ENCODE measurements at places on chromosomes 1 and 21.

DNA sequence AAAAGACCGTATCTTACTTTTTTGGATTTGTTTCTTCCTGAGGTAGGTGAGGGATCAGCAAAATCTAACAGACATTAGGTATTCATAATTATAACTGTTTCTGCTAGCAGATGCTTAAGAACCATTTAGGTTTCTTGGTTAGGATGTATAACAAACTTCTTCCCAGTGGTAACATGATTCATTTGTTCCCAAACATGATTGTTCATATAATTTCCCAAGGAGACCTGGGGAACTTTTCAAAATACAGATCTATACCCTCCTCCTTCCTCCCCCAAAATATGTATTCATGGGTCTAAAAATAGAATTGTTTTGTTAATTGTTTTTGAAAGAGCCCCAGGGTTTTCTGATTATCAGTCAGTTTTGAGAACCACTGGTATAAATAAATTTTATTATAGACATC is 228.2 kb downstream of the COP1 start:
- DNase-seq: no peak

DNA sequence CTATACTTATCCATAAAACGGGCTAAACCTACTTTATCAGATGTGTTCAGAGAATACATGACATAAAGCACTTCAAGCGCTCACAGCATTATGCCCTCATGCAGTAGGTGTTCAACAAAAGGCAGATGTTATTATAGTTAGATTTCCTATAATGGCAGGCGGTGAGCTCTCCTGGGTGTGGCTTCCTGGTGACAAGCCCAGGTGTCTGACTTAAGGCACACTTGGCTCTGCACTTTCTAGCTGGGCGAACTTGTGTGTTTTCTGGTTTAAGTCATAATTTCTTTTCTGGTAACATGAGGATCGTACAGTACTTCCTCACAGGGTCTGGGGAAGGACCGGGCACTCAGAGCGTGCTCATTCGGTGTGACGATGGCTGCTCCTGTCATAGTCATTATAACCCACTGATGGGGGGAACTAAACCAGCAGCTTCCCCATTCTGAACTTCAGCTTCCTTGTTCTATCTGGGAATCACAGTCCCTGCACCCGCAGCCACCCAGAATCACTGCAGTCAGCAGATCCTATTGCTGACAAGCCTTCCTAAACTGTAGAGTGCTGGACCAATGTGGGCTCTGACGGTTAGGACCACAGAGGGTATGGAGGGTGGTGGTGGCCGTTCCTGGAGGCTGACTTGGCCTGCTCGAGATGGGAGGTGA is 52.8 kb downstream of the IGSF21 start:
- DNase-seq: no peak

DNA sequence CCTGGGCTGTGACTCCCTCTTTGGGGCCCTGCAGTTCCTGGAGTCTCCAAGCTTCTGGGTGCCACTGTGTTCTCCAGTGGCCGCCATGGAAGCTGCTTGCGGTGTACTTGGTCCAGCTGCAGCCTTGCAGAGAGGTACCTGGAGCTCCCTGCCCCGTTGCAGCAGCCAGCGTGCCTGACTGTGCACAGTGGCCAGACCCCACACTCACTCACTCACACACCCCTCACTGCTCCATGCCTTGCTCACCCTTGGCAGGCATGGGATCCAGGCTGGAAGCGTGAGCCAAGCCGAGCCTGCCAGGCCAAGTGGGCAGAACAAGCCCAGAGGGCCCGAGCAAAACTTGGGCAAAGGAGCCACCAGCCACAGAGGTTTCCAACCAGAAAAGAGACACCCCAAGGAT is 43.0 kb downstream of the MATN1 start:
- DNase-seq: no peak

- no peak for DNase-seq
Measured at GRCh38 chr1:107181253-107181969, 40.6 kb downstream of the NTNG1 start.

GRCh38 chr1:88311907-88312306 is 372.2 kb upstream of the PKN2 start:
- DNase-seq: no peak

DNA sequence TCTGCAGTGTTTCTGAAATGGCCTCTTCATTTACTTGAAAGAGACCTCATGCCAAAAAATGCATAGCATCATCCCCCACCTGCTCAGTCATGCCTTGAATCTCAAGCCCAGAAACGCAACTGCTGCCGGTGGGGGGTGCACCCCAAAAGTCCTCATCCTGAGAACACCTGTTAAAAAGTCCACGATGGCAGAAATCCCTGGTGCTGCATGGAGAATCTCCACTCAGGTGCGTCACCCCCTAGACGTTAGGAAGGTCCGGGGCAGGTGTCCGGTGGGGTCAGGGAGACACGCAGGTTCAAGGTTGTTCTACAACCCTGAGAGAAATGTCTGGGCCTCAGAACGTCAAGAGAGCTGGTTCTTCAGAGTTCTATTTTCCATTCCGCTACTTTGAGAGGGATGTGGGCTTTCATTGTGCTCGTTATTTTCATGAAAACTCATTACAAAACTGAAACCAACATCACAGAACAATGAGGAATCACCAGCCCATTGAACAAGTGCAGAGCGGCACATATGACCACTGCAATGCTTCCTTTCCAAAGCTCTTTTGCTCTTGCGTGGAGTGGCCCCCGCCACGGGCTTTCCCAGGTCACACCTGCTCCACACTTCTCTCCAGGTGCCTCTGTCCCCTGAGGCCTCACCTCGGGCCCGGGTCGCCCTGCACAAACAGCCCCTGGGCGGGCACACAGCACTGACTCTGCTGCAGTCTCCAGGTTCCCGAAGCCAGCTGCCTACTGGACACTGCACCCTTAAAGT is 201.9 kb downstream of the TOMM20 start:
- peak; percentile 38 for DNase-seq

DNA sequence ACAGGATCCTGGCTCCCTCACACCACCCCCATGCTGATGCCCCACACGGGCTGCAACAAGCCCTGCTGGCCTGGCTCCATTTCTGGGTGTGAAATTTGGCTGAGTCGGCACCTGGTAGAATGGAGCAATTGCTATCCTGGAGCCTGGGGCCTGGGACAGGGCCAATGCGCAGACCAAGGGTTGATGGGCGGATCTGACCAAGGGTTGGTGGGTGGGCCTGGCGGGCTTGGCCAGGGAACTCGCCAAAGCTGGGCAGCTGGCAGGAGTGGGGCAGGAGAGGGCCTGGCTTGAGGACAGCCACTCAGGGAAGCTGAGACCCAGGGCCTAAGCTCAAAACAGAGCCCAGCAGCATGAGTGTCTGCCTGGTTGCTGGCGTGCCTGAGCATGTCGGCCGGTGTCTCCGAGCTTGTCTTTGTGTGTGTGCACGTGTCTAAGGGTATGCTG is 70.9 kb upstream of the POU3F1 start:
- DNase-seq: no peak

DNA sequence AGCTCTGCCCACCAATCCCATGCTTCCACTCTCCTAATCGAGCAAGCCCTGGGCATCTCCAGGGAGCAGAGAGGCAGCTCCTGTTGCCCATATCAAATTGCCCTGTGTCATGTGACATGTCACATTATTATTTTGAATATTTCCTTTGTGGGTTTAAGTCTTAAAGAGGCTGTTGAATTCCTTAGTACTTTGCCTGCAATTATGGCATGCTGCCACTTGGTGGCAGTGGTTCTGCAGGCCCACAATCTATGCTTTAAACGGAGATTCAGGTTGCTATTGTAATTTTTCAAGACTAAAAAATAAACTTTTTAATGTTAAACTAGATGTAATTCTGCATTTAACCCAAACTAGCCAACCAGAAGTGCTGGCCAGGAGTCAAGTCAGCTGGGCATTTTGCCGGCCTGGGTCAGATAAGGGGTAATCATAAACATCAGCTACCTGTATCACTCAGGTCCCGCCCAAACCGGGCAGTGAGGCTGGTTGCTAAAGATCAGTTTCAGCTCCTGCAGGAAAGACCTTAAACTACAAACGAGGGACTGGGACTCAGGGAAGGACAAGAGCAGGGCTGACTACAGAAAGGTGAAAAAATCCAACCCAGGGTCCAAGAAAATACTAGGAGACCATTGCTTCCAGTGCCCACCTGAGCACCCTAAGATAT is 37.3 kb upstream of the ARHGEF16 start:
- DNase-seq: no peak

GRCh38 chr21:36626791-36627190 is 72.1 kb upstream of the SIM2 start:
- DNase-seq: no peak

All from CD4-positive, alpha-beta T cell treated with Interleukin-2 at 100 ng/mL for 4 hours (primary cell).